ENCODE measurements at places on chromosomes 2 and 18.

GRCh38 chr18:75156139-75156750 is 52.7 kb downstream of the PTGR3 start:
- DNase-seq: no peak

GRCh38 chr18:67766930-67767329 is 250.4 kb upstream of the DSEL start:
- DNase-seq: no peak

DNA sequence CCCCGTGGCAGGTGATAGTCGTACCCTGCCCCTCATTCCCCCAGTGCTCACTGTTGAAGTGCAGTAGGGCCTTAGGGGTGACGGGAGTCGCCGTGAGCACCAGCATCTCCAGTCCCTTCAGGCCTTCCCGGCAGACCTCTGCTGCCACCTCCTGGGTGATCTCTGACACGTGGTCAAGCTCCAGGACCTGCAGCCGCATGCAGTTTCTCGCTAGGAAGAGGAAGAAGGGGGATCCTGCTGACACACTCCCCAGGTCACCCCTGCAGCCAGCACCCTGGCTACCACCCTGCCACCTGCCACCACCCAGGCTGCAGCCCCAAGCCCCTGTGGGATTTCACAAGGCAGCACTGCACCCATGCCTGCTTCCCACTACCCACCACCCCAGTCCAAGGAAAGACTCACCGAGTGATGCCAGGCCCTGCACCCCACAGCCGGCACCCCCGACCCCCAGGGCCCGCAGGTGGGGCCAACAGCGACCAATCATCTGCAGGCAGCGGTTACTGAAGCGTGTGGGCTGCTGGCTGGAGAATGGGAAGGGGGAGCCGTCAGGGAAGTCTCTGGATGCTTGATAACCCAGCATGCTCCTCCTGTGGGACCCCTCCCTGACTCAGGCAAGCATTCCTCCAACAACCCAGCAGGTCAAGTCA is 23.8 kb downstream of the FBXO41 start:
- DNase-seq: peak; percentile 49

DNA sequence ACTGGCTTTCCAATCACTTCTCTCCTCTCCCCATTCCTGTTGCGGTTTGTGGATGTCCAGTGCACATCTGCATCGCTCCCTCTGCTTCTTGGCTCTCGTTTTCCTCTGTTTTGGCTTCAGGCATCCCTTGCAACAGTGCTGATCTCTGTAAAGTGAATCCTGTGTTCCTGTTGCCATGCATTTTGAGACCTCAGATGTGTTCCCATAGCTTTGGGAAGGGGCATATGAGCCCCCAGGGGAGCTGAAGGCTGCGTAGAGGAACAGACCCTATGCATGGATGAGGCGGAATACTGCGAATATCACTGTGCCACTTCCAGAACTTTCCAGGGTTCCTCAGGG is 168.4 kb upstream of the HAAO start:
- DNase-seq: no peak

DNA sequence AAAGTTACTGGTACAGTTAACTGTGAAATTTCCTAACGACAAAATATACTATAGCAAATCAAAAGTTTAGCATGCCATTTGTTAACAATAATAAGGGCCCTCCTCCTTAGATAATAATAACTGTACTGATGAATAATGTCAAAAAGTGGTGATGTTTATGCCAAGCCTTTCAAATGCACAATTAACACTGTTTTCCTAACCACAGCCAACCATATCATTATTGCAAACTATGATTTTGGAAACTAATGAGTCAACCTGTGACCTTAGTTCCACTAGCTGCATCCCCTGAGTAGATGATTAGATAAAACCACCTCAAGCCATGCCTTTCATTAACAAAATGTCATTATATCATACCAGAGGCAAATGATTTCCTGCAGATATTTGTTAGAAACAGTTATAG is 25.1 kb upstream of the GPR75 start:
- no peak for DNase-seq

DNA sequence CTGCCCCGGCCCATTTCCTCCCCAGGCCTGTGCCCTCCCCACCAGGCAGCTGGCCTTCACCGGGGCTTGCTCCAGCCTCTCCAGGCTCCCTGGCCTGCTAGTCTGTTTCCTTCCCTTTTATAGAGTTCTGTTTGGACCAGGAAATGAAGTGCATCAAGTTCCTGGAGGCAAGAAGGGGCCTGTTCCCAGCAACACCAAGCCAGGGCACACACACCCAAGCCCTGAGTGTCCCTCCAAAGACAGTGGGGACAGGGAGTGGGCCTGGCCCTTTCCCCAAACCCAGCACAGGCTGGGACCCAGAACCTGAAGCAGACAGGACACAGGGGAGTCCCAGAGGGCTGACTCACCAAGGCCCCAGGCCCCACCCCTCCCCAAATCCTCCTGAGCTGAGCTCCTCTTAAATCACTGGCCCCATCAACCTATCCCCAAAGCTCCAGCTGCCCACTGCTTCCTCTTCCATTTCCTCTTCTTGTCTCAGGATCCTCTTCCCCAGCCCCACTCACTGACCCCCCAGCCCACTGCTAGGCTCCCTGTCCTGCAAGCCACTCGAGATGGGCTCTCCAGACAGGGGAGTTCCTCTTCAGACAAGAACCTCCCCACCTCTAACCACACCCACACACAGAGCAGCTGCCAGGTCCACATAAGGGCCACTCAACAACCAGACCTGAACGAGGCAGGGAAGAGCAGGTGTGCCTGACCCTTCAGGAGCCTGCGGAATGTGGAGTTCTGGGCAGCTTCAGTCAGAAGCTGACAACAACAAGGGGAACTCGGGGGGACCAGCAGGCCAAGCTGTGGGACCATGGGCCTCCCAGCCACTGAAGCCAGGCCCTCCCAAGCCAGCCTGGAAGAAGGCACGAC is 74.2 kb downstream of the TNS1 start:
- DNase-seq: no peak

GRCh38 chr2:129744141-129744540 is 235.3 kb upstream of the RAB6C start:
- no peak for DNase-seq

DNA sequence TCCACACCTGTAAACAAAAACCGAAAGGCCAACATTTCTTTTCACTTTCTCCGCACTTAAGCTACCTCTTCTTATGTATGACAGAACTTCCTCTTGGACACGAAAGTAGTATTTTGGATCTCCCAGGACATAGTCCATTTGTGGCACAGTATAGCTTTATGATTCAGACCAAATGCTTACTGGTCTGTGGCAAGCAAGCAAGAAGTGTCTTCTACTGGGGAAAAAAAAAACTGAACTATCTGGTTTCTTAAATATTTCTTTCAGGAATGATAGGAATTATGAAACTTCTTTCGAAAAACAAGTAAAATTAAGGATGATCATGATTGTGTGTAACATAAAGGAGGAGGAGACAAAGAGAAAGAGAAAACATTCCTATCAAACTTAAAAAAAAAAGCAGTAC is 33.6 kb downstream of the SRBD1 start:
- no peak for DNase-seq

GRCh38 chr2:75707901-75708300 is 2.8 kb downstream of the GCFC2 start:
- DNase-seq: no peak

DNA sequence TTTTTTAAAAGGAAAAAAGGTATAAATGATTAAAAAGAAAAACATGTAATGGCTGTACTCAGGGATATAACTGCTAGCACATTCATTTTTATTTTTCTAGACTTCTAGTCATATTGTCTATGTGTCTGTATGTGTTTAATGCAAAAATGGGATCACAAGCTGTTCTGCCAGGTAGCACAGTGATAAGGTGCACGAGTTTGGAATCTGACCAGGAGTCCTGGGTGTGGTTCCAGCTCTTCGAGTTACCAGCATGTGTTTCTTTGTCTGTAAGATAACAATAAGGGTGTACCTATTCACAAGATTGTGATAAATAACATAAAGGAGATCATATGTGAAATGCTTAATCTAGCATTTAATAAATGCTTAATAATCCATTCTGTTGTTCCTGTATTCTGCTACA is 145.3 kb downstream of the PKP4 start:
- no peak for DNase-seq

DNA sequence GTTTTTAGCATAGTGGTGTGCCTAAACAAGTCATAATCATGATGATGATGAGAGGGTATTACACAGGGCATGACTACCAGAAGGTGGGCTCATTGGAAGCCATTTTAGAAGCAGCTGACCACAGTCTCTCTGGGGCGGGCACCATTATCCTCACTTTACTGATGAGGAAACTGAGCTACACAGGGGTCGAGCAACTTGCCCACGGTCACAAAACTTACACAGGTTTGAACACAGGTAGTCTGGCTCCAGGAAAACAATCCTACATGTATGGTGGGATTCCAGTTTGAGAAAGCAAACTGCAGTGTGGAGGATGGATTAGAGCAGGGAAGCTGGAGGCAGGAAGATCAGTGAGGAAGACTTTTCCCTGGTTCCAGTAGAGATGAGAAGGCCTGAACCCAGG is 6.2 kb downstream of the RHOB start:
- DNase-seq: no peak

- no peak for DNase-seq
Measured at GRCh38 chr18:63083020-63083531, 236.5 kb downstream of the BCL2 start.

- no peak for DNase-seq
Measured at GRCh38 chr2:104788742-104789455, 65.0 kb upstream of the POU3F3 start.

DNA sequence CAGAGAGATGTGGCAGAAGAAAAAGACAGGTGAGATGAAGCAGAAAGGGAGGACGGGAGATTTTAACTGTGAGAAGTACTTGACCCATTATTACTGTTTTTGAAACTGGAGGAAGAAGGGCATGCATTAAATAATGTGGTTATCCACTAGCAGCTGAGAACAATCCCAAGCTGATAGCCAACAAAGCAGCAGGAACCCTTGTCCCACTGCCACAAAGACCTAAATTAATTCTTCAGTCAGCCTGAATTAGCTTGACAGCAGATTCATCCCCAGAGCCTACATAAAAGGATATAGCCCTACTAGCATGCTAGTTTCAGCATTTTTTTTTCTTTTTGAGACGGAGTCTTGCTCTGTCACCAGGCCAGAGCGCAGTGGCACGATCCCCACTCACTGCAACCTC is 19.5 kb upstream of the REG3A start:
- DNase-seq: no peak

- DNase-seq: no peak
Measured at GRCh38 chr2:79564065-79564464, 51.2 kb downstream of the CTNNA2 start.

- DNase-seq: no peak
Measured at GRCh38 chr2:27954771-27955383, 64.3 kb downstream of the BABAM2 start.

GRCh38 chr2:71882949-71883472 is 264.7 kb downstream of the CYP26B1 start:
- DNase-seq: peak; percentile 75

DNA sequence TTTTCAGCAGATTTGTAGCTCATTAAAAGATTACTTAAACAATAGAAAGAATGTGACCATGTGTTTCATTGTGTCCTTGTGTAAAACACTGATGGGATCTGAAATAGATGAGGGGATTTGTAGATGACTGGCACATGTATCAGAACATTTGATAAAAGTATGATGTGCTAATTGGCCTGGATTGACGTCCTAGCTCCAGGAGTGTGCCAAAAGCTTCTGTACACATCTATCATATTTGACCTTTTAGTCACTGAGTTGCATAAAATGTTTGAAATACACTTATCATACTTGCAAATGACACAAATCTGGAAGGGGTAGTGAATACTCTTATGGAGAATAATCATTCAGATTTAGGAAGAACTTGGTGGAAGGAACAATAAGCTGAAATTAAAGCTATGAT is 778.5 kb downstream of the ERBB4 start:
- no peak for DNase-seq

- DNase-seq: no peak
Measured at GRCh38 chr2:60510713-60511112, 42.7 kb downstream of the BCL11A start.

DNA sequence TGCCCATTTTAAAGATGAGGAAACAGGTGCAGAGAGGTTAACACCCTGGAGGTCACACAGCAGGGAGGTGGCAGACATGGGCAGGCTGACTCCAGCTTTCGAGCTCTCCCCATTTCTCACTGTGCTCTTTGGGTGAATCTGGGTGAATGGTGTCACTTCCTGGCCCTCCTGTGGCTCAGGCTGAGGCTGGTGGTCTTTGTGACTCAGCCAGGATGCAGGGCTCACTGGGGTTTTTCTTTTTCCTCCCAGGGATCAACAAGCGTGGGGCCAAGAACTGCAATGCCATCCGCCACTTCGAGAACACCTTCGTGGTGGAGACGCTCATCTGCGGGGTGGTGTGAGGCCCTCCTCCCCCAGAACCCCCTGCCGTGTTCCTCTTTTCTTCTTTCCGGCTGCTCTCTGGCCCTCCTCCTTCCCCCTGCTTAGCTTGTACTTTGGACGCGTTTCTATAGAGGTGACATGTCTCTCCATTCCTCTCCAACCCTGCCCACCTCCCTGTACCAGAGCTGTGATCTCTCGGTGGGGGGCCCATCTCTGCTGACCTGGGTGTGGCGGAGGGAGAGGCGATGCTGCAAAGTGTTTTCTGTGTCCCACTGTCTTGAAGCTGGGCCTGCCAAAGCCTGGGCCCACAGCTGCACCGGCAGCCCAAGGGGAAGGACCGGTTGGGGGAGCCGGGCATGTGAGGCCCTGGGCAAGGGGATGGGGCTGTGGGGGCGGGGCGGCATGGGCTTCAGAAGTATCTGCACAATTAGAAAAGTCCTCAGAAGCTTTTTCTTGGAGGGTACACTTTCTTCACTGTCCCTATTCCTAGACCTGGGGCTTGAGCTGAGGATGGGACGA is 13.2 kb downstream of the ITM2C start:
- no peak for DNase-seq

DNA sequence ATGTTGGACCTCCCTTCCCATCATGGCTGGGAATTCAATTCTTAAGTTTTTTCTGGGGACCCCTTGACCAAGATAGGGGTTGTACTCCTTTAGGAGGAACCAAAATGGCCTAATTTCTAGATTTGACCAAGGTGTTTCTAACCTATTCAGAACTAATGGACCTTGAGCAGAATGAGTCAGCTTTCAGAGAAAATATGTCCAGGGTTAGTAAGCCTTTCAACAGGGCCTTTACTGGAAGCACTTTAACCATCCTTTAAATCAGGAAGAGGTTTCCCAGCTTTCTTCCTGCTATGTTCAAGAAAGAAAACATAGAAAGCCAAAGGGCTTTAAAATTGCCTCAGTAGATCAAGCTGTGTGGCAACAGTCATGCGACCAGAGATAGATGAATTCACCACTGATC is 1184.9 kb upstream of the ACVR2A start:
- DNase-seq: no peak

- no peak for DNase-seq
Measured at GRCh38 chr18:23133860-23134779, 1.2 kb upstream of the CABLES1 start.
